ENCODE measurements at places on chromosomes 2 and 18. TPM values are rescaled to one million over a fixed set of nuclear protein-coding genes. Genes with fewer than 3 reads are reported as not detected.

PKP4 gene
- 56.4 TPM for total RNA-seq

GNLY gene
- not detected for total RNA-seq

SH3RF3 gene
- 3.8 TPM for total RNA-seq

MGAT4A gene
- 8.5 TPM for total RNA-seq

DNA sequence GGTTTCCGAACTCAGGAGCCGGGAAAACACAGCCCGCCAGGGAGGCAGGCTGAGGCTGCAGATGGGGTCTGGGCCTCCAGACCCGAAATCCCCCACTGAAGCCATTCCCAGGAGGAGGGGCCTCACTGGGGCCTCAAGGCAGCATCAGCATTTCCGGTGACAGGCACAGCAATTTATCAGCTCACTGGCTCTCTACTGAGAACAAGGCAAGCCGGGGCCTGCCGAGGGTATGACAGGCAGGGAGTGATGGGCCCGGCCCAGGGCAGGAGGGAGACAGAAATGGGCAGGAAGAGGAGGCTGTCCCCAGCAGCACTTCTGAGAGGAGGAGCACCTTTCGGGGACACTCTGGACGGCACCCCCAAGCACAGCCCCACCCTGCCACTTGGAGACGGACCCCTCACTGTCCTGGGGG, 12.5 kb downstream of the SDC1 start:
- DNase-seq: peak; percentile 77

- DNase-seq: no peak
Observed at GRCh38 chr18:50190926-50191325, 4.0 kb downstream of the MYO5B start.

- DNase-seq: no peak
Observed at GRCh38 chr2:231069379-231070054, 12.8 kb downstream of the PSMD1 start.

DNA sequence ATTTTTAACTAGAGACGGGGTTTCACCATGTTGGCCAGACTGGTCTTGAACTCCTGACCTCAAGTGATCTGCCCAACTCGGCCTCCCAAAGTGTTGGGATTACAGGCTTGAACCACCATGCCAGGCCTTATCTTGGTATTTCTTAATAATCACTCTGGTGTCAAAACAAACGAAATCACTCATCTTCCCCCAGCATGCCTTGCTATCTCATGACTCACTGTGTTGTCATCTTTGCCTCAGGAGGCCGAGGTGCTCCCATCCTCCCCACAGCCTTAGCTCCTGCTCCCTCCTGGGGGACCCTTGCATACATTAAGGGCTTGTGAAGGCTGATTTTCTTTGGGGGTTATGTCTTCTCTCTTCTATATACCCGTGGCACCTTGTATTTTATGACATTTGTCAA, 250.1 kb upstream of the DPP10 start:
- no peak for DNase-seq

APCDD1 gene
- total RNA-seq: 125 TPM

DNA sequence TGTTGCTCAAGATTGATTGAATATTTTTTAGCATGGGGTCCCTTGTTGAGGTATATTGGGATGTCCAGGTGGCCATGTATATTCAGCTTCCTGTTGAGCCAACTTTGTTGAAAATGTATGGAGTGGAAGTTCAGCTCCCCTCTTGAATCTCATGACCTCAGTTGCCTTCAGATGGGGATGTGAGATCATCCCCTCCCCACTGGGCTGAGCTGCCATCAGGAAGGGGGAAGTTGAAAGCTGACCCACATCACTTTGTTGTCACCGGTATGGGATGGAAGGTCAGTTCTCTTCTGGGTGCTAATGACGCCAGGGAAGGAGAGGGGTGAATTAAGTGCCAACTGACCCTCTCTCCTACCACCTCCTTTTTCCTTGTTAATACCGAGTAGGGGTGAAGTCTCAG, 33.9 kb downstream of the ACOXL start:
- DNase-seq: no peak

DNA sequence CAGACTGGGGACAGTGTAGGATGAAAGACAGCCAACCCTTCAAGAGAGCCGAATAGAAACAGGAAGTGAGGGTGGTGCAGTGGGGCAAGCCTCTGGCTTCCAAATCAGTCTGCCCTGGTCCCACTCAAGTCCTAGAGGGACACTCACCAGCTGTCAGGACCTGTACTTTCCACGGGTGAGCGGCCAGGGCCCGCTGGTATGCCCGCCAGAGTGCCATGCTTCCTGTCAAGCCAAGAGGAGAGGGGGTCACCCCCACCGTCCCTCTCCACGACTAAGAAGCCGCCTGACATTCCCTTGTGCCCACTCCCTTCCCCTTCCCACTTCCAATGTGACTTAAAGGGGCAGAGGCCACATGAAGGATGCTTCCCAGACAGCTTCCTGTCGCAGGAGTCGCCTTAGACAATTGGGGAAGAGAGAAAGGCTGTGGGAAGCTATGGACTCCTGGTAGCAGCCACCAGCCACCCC, 564 bp downstream of the MPV17 start:
- DNase-seq: no peak

GRCh38 chr2:135208016-135208415, 155.9 kb downstream of the RAB3GAP1 start:
- no peak for DNase-seq

- no peak for DNase-seq
Observed at GRCh38 chr2:102660070-102660469, 40.7 kb downstream of the SLC9A2 start.

GRCh38 chr2:164887434-164888144, 46.0 kb upstream of the COBLL1 start:
- DNase-seq: no peak

- DNase-seq: no peak
Observed at GRCh38 chr2:149465873-149466272, 121.7 kb downstream of the MMADHC start.

DNA sequence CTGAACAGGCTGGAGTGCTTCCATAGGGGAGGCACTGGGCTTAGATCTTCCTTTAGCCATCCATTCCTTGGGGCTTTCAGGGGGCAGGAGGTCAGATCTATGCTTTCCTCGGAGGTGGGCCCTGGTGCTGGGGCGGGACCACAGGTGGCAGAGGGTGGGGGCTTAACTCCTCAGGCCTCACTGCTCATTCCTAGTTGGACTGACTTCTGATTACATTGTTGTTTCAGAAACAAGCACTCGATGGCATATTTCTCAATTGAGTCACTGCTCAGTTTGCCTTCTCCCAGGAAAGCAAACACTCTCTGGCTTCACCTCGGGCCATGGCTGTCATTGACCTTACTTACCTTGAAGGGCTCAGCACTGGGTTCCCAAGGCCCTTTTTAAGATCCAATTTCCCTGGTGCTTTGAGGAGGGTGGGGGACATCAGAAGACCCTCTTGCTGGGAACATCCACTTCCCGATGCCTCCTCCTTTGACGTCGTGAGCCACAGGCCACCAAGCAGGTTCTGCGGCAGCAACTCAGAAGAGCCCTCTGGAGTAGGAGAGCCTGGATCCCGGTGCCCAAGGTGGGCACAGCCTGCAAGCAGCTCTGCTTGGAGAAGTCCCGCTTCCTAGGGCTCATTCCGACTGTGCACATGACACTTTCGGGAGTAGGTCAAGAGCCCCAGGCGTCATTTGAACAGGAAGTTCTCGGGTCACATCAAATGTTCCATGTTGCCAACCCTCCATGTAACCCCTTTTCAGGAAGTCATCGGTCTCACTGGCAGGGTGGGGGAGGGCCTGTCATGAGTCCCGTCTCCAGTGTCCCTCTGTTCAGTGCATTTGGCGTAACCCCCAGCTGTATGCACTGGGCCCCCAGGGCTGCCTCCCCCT, 40.6 kb downstream of the SDC1 start:
- DNase-seq: no peak

- DNase-seq: peak; percentile 46
Observed at GRCh38 chr18:56000041-56000440, 412.0 kb upstream of the TCF4 start.

CNGA3 gene
- total RNA-seq: 0.10 TPM

DNA sequence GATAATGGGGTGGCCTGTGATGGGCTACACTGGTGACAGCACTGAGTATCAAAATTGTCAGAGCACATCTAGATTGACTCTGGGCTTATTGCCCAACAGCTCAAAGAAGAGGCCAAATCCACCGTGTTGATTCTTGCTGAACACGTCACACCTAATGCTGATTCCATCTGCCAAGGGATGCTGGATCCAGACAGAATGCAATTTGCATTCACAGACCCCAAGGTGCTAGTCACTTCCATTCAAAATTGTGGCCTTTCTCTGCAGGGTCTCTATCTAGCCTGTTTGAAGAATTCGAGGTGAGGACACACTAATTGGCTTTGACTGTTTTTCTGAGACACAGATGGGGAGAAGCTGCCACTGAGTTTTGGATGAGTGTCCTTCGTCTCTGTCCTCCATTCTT, 13.5 kb upstream of the GPR39 start:
- no peak for DNase-seq

SIX2 gene
- total RNA-seq: 0.39 TPM

GDF7 gene
- total RNA-seq: 0.89 TPM

GRCh38 chr2:74982577-74982976, 24.1 kb downstream of the POLE4 start:
- no peak for DNase-seq

GPR155 gene
- total RNA-seq: 5.8 TPM

DNA sequence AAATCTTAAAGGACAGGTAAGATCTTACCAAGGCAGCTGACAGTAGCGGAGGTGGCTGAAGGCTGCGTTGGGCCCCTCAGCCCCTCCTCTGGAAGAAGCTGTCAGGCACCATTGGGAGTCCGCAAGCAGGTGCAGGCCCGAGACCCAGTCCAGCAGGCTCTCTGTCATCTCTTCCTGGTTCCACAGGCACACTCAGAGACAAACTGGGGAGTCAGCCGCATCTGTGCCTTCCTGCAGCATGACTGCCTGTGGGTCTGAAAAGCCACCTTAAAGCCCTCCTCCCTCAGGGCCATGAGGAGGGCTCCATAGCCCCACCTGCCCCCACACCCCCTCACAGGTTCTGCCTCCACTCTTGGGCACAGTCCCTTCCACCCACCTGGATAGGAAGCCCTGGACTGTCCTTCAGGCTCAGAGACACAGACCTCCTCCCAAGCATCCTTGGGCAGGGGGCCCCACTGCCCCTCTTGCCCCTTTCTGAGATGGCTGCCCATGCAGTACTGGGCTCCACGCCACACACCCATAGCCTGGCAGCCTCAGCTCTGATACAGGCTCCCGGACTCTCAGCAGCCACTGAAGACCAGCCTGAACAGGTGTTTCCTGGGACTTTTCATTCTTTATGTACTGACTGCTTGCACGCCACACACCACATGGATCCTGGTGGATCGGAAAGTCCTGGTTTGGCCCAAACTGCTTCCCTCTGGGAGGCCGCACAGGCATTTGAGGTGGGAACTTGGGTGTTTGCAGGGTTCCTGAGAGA, 239.8 kb downstream of the SEPTIN10 start:
- DNase-seq: no peak

DNA sequence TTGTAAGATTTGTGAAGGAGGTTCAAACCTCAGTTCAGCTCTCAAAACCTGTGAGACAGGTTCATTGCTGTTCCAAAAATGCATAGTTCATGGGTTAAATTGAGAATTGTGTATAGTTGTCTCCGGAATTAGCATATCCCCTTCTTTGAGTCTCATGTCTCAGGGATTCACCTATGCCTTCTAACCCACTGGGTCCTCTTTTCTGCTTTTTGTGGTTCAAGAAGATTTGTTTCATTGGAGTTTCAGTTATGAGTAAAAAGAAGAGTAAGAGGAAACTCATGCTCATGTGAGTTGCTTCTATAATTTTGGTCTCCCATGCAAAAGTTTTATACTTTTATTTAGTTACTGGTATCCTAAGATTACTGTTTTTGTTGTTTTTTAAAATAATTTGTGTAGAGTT, 1219.8 kb upstream of the ZEB2 start:
- DNase-seq: no peak

GRCh38 chr2:199282309-199282708, 175.4 kb downstream of the SATB2 start:
- no peak for DNase-seq

GRCh38 chr2:31334311-31335026, 80.1 kb downstream of the XDH start:
- DNase-seq: no peak

DNA sequence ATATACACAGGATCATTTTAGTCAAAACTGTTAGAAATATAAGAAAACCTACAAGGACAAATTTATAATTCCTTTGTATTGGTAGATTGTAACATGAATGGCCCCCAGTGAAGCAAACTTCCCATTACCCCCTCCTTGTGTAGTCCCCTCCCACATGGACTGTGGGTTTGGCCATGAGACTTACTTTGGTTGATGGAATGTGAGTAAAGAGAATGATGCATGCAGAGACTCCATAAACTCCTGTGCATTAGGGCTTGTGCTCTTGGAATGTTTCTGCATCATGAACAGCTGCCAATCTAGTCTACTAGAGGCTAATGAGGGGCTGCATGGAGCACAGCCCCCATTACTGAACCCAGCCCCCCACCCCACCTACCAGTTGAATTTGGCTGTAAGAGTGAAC, 8.3 kb upstream of the TGFA start:
- DNase-seq: no peak

DNA sequence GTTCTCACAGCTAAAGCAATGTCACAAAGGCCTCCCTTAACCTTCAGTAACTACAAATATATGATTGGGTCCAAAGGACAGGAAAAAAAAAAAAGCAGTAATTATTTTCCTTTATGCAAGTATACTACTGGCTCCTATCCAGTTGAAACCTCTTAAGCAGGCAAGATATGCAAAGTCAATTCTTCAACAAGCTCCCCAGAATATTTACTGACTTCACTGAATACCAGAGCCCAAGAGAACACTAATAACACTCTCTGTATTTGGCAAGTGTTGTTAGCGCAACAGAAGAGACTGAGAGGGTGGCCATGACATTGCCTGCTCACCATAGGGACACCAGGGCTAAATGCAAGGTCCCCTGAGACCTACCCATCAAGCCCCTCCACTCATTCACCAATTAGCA, 74.5 kb downstream of the AP1S3 start:
- no peak for DNase-seq

LPIN2 gene
- 21.7 TPM for total RNA-seq

KCNJ13 gene
- total RNA-seq: 0.79 TPM

All from skin of body (tissue), 3 donors.